ENCODE measurements at places on chromosomes 12 and 14. TPM values are rescaled to one million over a fixed set of nuclear protein-coding genes. Genes with fewer than 3 reads are reported as not detected.
A peak's percentile ranks its signal among the peaks of the same experiment; 100 is the strongest.

- no peak for DNase-seq
These were observed 237.0 kb upstream of the TBX3 start for GRCh38 chr12:114920771-114921554.

DNA sequence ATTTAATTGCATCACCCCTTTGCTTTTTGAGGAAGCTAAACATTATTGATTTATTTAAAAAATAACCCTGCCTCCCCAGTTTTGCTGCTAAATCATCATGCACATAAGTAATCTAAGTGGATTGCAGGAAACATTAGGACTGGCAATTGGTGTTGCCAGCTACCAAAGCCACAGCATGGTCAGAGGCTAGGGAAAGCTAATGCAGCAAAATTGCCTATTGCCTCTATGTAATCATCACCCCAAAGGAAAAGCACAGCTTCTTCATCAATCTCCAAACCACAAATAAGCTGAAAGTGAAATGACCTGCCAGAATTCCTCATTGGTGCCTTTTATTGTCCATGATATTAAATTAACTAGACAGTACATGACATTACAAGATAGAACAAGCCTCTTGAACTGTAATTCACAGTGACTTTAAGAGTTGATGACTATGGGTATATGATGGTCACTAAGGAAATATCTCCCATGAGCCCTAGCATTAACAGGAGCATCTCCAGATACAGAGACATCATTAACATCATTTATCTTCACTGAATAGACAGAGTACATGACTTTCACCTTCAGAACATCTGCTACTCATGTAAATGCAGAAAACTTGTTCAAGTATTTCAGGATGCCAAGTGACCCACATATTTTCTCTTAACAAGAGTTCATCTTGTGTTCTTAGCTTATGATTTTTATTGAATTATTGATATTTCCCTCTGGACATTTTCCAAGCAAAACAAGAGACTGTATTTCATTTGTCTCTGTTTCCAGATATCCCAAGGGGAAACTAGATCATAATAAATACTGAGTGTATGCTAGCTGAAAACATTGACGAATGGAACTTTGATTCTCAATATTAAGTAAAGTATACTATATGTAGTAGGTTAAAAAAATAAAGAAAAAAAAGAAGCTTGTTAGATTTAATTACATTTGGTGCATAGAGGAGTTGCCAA is 29.4 kb downstream of the PTPRR start:
- no peak for DNase-seq

DNA sequence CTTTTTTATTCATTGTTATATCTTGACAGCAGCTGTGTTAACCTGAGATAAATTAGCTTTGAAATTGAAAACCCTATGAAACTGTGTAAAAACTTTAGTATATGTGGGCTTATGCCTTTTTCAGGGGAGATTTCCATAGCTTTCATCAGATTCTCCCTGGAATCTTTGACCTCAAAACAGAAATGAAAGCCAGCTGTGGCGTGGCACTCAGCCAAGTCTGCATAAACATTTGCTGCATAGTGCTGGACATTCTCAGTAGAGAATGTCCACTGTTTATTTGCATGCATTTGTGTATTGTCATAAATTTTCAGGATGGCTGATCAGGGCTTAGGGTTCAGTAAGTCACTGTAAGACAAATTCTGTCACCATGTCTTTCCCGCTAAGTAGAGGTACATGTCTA is 115.3 kb upstream of the NAP1L1 start:
- DNase-seq, result no peak

DNA sequence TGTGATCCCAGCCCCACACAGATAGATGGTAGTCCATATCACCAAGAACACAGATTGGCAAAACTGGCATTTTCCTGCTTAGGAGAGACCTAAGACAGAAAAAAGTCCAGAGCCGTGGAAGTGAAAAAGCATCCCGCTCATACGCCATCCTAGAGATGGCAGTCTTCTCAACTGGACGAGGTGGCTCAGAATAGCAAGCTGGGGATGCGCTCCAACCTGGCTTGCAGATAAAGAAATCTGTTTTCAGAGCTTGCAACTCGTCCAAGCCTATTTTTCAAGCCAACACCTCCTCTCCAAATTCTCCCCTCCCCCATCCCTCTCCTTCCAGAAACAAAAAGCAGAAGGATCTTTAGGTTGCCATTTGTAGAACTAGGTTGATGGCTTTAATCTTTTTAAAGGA is 74.3 kb upstream of the OTX2 start:
- DNase-seq, result no peak

DNA sequence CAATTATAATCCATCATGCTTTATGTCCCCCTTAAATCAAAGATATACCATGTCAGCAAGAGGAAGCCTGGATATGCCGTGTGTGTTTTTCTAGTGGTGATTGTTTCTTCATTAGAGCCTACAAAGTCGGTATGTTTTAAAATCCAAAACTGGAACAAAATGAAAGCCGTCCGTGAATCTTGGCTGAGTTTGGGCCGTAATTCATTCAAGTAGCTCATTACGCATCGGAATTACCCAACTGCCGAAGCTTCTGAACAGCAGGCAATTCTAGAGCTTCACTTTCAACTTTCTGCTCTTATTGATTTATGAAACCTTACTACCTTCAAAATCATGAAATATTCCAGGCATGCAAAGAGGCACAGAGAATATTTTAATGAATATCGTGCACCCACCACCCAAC is 224.7 kb downstream of the AACS start:
- no peak for DNase-seq

- DNase-seq, result no peak
These were observed 84.9 kb upstream of the RTL1 start for GRCh38 chr14:100988411-100988900.

GRCh38 chr12:6858799-6859198 is 6.8 kb downstream of the USP5 start:
- DNase-seq, result no peak

GRCh38 chr14:103537175-103537990 is 8.4 kb downstream of the TRMT61A start:
- DNase-seq, result no peak

DNA sequence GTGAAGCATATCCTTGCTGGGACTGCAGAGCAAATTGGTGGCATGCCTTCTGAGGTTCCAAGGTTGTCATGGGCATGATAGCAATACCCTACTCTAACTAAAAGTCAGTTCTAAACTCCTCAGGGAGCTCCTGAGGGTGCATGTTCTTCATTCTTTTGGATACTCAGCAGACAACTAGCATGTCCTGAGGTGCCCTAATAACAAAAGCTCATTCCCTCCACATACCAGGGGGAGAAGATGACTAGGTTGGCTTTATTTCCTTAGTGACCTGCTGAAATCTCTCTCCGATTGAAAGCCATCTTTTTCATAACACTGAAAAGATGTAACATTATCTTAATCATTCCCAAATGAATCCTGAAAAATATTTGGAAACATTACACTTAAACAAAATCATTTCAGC is 188.7 kb upstream of the IGF1 start:
- no peak for DNase-seq

DNA sequence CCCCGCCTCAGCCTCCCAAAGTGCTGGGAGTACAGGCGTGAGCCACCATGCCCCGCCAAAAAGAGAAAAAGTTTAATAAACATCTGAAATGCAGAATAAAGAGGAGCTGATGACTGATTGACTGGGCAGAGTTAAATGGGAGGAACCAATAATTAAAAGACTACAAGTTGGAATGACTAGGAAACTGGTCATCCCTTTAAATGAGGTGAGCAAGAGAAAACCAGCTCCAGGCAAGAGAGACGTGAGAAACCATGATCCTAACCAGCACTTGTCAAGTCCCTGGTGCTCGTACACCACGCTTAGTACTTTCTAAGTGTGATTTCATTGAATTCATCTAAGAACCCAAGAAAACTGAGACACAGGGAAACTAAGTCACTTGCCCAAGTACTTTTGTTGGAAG is 47.9 kb downstream of the MAP1LC3B2 start:
- no peak for DNase-seq

- DNase-seq, result no peak
These were observed 374.7 kb downstream of the KCNH5 start for GRCh38 chr14:62670526-62670925.

DNA sequence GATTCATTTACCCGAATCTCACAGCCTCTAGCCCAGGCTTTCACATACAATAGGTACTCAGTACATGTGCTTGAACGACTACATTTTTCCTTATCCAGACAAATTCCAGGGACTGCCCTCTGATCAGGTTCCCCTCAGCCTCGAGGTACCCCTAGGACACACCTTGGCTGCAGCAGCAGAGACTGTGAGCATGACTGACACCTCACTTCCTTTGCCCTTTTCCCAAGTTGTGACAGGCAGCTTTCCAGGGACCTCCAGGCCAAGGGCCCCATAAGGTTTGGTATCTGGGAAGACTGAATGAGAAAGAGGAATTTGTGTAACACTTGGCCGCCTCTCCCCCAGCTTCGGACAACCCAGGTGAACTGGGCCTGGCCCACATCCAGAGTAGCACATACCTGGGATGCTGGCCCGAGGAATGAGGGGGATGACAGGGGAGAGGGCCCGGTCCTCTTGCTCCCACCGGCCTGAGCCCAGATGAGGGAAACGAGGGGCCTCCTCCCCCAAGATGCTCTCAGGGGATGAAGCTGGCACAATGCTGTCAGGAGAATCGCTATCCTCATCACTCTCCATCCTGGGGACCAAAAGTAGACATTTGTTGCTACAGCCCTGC is 10.2 kb upstream of the PRKAG1 start:
- peak; percentile 60 for DNase-seq

DNA sequence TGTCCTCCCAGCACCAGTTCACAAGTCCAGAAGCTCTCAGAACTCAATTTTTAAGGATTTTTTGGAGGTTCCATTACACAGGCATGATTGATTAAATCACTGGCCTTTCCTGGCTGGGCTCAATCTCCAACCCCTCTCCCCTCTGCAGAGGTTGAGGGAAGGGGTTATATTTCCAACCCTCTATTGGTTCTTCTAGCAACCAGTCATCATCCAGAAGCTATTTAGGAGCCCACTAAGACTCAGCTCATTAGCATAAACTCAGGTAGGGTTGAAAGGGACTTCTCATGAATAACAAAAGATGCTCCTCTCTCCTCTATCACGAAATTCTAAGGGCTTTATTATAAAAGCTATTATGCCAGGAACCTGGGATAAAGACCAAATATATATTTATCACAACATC is 41.5 kb downstream of the SPPL3 start:
- DNase-seq, result no peak

GRCh38 chr12:6018265-6018664 is 73.2 kb upstream of the ANO2 start:
- no peak for DNase-seq

GRCh38 chr14:31410048-31410650 is 10.2 kb downstream of the HEATR5A start:
- DNase-seq, result no peak

DNA sequence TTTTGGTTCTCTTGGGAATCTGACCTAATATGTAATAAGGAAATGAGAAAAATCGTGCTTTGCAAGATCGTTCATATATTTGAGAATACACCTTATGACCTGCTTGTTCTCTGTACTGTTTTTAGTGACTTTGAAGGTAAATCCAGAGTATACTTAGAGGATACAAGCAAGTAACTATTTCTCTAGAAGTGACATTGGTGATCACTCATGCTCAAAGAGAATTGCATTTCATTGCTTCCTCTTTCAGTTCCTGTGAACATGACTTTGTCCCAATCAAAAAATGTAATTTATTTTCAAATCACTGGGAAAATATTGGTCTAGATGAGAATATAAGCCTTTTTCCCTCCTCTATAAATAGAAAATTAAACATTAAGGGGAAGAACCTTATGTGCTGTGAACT is 2.7 kb downstream of the KTN1 start:
- DNase-seq, result no peak

- DNase-seq, result no peak
These were observed 47.2 kb downstream of the FOXG1 start for GRCh38 chr14:28813810-28814209.

DNA sequence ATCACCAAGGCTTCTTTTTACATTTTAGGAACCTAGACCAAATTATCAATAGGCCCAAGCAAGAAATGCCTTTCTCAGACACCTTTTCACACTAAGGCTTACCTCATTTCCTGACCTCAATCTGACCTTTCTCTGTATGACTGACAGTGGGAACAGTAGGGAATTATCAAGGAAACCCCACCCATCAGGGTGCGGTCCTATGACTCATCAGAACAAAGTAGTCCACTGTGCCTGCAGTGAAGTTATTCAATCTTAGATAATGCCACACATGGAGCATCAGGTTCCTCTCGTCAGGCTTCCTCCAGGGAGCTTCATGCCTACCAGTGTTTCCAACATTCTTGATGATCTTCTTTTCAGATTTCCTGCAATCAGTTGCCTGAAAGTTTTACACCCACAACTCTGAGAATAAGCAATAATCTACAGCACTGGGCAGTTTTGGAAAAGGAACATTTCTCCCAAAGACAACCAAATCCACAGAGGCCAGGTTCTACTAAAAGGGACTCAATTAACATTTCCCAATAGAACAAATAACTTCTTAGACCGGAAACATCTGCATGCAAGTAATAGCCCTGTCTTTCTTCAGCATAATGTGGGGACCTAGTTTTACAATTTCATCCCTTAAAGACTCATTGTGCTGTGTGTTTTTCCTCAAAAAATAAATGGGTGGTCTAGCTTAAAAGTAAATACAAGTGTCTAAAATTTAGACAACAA is 35.9 kb upstream of the TMTC2 start:
- no peak for DNase-seq

DNA sequence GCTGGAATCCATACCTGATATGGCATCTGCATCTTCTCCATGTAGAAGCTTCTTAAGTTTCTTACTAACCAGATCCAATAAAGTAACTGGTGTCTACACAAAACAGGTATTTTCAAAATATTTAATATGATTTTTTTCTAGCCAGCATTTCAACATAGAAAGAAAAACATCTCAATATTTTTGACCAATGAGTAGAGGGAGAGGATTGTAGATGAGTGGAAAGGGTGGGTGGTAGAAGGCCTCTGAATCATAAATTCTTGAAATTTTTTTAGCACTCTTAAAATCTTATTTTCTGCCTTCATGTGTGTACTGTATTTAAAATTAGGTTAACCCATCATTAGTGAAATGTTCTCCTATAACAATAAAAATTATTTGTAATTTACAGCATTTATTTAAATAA is 18.0 kb downstream of the DEPDC4 start:
- no peak for DNase-seq

GRCh38 chr14:103925316-103925715 is 2.9 kb upstream of the TDRD9 start:
- DNase-seq, result no peak

GRCh38 chr12:26369588-26369987 is 174.2 kb downstream of the SSPN start:
- DNase-seq, result no peak

The RILPL1 gene
- 24.7 TPM for total RNA-seq

The RD3L gene
- total RNA-seq, result not detected

The HOXC6 gene
- total RNA-seq, result 35.3 TPM

The GLIPR1L2 gene
- total RNA-seq, result 4.6 TPM

The GLT1D1 gene
- 2.0 TPM for total RNA-seq

The TCL1B gene
- total RNA-seq, result not detected

The CISTR gene
- total RNA-seq, result not detected

The NGB gene
- total RNA-seq, result not detected

The NFATC4 gene
- 78.9 TPM for total RNA-seq

The ETFBKMT gene
- 5.8 TPM for total RNA-seq

The WSCD2 gene
- 33.0 TPM for total RNA-seq

The CLEC4C gene
- total RNA-seq, result not detected

The SLCO1A2 gene
- total RNA-seq, result 0.67 TPM

The MYL2 gene
- total RNA-seq, result not detected

The MMP14 gene
- total RNA-seq, result 138 TPM

The PLD4 gene
- total RNA-seq, result 7.0 TPM

The KRT73 gene
- not detected for total RNA-seq

The RNASE12 gene
- total RNA-seq, result not detected

The GLI1 gene
- total RNA-seq, result 47.7 TPM

The BEGAIN gene
- total RNA-seq, result 12.3 TPM
